ENCODE measurements at places on chromosomes 12 and 14.

DNA sequence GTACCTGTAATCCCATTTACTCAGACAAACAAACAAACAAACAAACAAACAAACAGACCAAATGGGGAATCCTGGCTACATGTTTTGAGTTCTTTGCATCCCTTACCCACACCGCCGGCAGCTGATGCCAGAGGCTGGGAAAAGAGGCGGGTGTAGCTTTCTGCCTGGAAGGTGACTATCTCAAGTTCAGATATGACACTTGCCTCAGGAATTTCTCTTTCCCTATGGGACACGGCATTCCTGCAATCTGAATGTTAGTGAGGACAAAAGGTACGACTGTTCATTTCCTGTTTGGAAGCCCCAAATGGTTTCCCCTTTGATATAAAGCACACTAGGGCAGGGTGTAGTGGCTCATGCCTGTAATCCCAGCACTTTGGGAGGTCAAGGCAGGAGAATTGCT, 2.9 kb downstream of the MYL2 start:
- no peak for DNase-seq

DNA sequence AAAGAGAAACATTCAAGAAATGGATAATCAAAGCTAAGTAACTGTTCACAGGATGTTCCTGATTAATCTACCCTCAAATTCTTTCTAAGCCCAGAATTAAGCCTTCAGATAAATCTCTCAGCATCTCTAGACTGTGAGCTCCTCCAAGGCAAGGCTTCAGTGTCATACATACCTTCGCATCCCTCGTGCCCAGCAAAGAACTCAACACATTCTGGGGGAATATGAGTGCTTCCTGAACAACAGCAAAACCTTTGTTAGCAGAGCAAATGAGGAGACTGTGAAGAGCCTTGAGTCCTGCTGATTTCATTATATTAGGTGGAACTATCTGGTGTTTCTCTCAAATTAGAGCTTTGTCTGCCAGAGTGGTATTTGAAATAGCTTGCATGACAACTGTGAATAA, 401.8 kb upstream of the TMPO start:
- DNase-seq = no peak

GRCh38 chr12:55728939-55729818, at the start of gene CD63:
TSS of gene CD63 (minus strand) at chr12:55729009. CDS start at chr12:55728341, 668 bp downstream.
- no peak for DNase-seq

- peak; percentile 21 for DNase-seq
Observed at GRCh38 chr12:68587448-68587873, 23.2 kb upstream of the RAP1B start.

GRCh38 chr14:105313381-105314286, 914 bp upstream of the PACS2 start:
- DNase-seq = no peak

DNA sequence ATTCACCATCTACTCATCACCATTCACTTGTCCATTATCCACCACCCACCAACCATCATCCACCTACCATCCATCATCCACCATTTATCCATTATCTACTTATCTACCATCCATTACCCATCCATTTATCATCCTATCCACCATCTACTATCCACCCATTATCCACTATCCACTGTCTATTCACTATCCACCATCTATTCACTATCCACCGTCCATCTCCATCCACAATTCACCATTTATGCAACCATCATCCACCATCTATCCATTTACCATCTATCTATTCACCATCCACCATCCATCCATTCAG, 1.5 kb upstream of the AMN start:
- no peak for DNase-seq

DNA sequence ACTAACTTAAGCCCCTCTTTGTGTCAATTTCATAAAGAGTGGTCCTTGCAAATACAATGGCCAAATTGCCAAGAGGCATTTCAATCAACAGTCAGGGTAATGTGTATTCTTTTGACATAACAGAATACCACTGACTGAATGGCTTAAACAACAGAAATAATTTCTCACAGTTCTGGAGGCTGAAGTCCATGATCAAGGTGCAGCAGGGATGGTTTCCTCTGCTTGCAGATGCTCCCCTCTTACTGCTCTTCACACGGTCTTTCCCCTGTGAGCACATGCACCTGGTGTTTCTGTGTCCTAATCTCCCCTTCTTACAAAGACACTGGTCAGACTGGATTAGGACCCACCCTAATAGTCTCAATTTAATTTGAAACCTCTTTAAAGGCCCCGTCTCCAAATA, 31.9 kb downstream of the FGFR1OP2 start:
- DNase-seq = no peak

DNA sequence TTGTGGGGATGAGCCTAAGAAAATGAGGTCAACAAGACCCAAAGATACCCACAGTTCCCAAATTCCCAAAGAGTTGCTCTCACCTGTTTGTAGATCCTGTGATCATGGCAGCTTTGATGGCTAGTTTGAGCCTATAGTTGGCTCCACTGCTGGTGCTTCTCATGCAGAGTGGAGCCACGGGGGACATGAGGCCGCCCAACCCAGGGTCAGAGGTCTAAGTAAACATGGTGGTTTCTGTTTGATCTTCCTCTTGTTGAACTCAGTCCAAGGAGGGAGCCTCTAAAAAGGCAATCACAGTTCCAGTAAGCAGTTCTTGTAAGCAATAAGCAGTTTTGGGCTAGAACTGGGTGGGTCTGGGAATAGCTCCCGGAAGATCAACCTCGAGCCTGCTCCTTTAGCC, 125.6 kb upstream of the DHRS4 start:
- DNase-seq = no peak

DNA sequence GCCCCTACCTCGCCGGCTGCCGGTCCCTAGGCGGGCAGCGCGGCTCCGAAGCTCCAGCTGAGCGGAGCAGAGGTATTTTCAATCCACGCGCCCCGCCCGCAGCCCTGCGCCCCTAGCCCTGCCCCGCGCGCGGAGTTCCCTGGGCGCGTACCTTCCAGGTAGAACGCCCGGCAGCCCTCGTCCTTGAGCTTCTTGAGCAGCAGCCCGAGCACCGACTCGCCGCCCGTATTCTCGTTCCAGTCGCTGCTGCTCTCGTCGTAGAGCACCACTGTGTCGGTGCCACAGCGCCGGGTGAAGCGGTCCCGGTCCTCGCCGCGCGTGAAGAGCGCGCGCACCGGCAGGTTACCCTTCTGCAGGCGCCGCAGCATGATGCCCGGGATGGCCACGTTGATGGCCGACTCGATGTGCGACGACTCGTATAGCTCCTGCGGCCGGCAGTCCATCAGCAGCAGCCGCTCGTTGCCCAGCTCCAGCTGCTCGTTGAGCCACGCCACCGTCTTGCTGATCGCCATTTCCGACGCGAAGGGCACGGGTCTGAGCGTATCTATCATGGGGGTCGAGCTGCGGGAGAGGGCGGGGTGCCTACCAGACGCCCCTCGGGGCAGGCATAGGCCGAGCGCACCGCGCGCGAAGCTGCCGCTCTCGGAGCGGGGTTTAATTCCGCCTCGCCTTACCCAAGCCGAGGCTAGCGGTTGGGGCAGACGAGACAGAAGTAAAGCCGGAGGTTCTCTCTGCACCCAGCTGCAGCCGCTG, 636 bp downstream of the DUSP6 start:
- DNase-seq = peak; percentile 24

GRCh38 chr14:61643555-61643954, 51.8 kb upstream of the HIF1A start:
- no peak for DNase-seq

- DNase-seq = peak; percentile 56
Observed at GRCh38 chr12:3275171-3276041, 198.2 kb downstream of the TSPAN9 start.

DNA sequence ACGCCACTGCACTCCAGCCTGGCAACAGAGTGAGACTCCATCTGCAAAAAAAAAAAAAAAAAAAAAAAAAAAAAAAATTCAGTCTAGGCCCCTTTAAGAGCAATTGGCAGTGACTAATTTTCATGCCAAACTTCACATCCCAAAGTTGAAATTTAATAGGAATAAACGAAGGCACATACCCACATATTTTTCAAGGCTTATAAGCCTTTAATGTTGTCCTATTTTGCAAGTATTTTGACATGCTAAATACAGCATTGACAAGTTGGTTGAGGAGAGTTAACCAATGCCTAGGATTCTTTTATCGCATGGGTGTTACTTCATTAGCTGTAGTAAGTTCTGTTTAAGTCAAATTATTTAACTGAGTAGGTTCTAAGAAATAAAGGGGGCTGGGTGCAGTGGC, 23.5 kb upstream of the HIP1R start:
- DNase-seq = no peak

DNA sequence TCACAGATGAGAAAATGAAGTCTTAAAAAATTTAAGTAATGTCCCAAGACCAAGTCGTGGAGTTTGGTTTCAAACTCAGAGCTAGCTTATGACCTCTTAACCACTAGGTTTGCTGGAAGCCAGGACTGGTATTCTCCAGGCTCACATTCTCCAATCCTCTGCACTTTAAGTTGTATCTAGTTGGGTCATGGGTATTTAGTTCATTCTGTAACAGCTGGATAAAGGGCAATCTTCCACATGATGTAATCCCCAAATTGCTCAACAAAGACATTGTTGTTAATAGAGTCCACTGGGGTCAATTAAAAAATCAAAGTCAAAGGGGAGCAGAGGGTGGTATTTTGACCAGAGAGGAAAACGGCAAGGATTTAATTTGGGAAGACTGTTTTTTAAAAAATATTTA, 17.8 kb upstream of the GAS2L3 start:
- DNase-seq = no peak

DNA sequence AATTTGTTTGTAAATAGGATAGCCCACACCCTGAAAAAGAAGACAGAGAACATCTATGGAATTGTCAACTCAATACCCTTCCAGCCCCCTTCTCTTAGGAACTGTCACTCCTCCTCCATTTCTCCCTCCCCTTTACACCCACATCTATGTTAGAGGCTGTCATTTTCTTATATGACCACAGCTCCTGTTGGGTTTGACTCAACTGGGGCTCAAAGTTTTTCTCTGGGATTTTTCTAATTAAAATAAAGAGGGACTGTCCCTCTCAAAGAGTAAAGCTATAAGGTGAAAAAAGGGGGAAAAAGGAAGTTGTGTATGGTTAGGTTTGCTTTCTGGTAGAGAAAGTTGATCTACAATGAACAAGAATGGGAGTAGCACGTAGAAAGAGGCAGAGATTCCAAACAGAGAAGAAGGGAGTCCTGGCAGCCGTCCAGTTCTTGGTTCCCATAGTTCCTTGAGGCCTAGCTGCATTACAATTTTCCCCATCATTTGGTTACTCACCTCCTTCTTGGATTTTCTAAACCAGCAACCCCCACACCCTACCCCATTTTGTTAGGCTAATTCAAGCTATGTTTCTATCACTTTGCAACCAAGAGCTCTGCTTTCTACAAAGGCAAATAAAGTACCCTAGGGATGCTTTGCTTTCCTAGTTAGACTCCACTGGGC, 44.3 kb upstream of the STK38L start:
- DNase-seq = no peak

GRCh38 chr12:123954647-123955350, 17.8 kb downstream of the CCDC92 start:
- no peak for DNase-seq

DNA sequence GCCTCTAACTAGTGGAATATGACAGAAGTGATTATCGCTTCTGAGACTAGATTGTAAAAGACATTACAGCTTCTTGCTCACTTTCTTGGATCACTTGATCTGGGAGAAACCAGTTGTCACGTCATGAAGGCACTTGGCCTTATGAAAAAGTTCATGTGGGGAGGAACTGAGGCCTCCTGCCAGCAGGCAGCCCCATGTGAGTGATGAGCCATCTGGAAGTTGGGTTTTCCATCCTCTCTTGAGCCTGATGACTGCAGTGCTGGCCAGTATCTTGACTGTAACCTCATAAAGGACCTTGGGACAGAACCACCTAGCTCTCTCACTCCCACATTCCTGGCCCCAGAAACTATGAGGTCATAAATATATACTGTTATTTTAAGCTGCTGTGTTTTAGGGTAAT, 28.0 kb downstream of the TTLL5 start:
- no peak for DNase-seq

GRCh38 chr14:75854111-75854799, 127.5 kb downstream of the TGFB3 start:
- DNase-seq = no peak

DNA sequence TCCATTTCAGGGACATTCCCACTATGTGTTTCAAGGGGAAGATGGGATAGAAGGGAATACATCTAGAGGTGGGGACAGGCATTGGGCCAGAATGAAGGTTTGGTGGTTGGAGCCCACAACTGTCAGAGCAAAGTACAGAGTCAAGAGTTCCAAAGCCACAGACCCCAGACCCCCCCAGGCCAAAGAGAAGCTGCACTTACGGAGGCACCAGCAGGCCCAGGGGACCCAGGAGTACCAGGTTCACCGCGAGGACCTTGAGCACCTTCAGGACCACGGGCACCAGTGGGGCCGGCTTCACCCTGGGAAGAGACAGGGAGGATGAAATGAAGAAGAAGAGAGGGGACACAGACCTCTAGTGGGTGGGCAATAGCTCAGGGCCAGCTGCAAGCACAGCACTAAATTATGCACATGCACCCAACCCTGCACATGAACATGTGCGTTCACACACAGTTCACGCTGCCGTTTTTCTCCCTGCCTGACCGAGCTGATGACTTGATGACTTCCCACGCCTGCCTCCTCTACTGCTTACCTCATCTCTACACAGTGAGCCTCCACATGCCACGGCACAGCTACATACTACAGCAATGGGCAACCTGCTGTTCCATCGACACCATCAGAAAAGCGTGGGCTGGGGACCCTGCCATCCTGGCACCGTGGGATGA, 16.7 kb downstream of the COL2A1 start:
- DNase-seq = no peak

- no peak for DNase-seq
Observed at GRCh38 chr12:79402606-79403005, 288.2 kb downstream of the PAWR start.

- no peak for DNase-seq
Observed at GRCh38 chr12:57390174-57390573, 40.7 kb downstream of the R3HDM2 start.

DNA sequence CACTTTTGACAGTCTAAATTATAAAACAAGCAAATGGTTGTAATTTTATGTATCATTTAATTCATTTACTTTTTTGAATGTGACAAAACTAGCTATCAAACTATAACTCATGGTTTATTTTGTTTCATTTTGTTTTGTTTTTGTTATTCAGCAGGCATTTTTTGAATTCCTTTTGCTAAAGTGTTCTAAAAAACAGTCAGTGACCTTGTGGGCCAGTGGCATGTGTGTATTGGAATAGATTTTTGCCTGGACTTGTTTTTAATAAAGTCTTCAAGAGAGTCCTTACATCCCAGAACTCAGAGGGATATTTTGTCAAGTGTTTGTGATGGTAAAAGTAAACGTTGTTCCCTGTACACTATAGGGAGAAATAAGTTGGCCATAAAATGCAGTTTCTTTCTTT, 369.7 kb upstream of the SYT1 start:
- no peak for DNase-seq

- no peak for DNase-seq
Observed at GRCh38 chr14:84273181-84273580, 1256.8 kb upstream of the FLRT2 start.

DNA sequence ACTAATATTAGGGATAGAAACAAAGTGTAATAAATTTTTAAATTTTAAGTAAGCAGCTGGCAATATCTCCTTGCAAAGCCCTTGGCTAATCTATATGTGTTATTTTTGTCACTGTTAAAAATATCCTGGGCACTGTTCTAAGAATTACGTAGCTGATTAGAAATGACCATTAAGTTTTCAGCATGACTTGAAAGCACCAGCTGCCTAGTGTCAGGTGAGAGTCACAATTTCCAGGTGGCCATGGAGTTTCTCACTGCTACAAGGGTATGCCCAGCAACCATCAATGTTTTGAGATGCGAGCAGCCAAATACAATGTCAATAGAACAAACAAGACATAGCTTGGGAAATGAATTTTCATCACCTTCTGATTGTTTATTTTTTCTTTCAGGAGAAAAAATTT, 23.3 kb upstream of the GYS2 start:
- no peak for DNase-seq

GRCh38 chr12:132941336-132941954, 14.7 kb downstream of the ZNF605 start:
- DNase-seq = no peak

Measured in stimulated activated CD4-positive, alpha-beta T cell treated with anti-CD3 and anti-CD28 coated beads, Interleukin-1b, Interleukin-23, amount 100 ng/mL, for 24 hours (primary cell).